ENCODE measurements at places on chromosomes 6 and 20.

DNA sequence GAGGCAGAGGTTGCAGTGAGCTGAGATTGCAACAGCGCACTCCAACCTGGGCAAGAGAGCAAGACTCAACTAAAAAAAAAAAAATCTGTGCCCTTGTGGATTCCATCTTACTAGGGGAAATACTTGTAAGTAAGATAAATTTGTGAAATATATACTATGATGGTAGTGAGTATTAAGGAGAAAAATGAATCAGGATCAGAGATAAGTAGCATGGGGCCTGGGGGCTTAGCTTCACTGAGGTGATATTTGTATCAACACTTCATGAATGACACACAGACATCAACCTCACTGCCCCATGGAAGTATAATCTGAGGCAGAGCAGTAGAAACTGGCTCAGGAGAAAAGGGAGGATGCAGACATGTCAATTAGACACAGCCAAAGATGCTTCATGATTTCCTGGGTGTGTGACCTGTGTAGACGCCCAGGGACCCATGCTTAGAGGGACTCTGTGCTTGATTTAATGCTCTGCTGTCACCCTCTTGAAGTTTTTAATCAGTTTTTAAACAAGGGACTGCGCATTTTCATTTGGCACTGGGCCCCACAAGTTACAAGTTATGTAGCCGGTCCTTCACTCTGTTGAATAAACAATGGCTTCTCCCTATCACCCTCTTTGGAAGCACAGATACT, 41.9 kb downstream of the PCNA start:
- no peak for DNase-seq

- DNase-seq: no peak
Observed at GRCh38 chr6:150466196-150466595, 97.4 kb downstream of the IYD start.

DNA sequence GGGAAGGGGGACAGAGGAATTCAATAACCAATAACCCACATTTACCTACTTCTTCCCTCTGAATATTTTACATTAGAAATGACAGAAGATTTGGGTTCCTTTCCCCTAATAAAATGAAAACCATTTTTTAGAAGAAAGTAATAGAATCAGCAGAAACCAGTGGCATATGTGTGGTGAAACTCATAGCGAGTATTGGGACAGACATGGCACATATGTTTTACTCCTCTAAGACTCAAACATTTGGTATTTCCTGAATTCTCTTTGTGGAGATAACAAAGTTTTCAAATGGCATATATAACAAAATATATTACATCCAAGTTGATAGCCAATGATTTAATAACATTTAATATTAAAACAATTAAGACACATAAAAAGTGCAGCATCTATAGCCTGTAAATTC, 12.9 kb upstream of the BEND3 start:
- no peak for DNase-seq

- DNase-seq: no peak
Observed at GRCh38 chr20:50191065-50191543, 474 bp downstream of the CEBPB start.

GRCh38 chr6:6635291-6635690, 46.8 kb downstream of the LY86 start:
- no peak for DNase-seq

DNA sequence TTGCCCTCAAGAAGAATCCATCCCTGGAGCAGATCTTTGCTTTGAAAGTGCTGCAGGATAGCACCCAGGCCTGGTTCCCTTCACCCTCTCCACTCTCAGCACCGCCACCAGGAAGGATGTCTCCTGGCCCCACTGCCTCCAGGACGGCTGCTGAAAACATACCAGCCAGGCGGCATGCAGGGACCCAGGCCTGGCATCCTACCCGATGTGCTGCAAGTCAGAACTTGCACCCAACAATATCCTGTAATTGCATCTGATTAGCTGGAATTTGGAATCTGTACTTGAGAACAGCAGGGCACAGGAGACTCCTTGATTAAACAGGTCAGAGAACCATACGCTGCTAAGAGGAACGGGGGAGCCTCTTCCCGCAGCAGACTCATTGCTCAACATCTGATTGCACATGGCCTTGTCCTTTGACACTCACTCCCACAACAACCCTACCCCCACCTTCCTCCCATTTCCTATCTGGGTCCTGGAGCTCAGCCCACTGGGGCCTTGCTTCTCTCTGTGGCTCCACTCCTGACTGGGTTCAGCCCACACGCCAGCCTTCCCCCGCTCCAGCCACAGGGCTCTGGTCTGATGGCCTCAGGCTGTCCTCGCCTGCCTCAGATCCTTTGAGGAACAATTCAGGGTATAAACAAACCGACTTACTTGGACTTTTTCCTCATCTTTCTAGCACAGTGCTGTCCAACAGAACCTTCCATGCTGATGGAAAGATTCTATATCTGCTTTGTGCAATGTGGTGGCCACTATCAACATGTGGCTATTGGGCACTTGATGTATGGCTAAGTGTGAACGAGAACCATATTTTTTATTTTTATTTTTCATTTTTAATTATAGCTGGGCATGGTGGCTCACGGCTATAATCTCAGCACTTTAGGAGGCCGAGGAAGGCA, 78.0 kb downstream of the FGD2 start:
- no peak for DNase-seq

Data from amniotic stem cell (primary cell).